ENCODE measurements at places on chromosomes 3 and 15. TPM values are rescaled to one million over a fixed set of nuclear protein-coding genes. Genes with fewer than 3 reads are reported as not detected.

DNA sequence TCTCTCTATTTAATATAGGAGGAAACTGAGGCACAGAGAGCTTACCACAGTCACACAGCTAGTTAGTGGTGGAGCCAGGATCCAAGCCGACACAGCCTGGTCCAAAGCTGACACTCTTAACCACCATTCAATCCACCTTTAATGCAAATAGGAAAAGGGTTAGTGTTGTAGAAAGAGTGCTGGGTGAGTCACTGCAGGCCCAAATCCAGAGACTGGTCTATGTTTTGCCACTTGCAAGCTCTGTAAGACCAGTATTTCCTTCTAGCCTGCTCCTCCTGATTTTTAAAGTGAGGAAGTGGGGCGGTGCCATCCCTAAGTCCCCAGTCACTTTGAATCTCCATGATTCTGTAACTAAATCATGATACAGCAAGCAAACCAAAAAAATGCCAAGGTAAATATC is 111.0 kb downstream of the MECOM start:
- no peaks in the 10 kb centered on the region for H3K27me3 ChIP-seq
- no peak for DNase-seq
- H3K27ac ChIP-seq = no peak overlapping the region

GRCh38 chr15:59160880-59161593 is 45.6 kb upstream of the LDHAL6B start:
- peaks cover 8% of the 10 kb centered on the region for H3K4me1 ChIP-seq
- H3K27me3 ChIP-seq = no peaks in the 10 kb centered on the region
- no peak for DNase-seq

- DNase-seq = no peak
- no peak overlapping the region for H3K4me3 ChIP-seq
- no peaks in the 10 kb centered on the region for H3K36me3 ChIP-seq
- H3K27me3 ChIP-seq = peaks cover 9% of the 10 kb centered on the region
Observed at GRCh38 chr3:12015627-12016026, 11.4 kb downstream of the SYN2 start.

HCLS1 gene
- total RNA-seq = 1.0 TPM

Measured in astrocyte (in vitro differentiated cells and primary cell).